ENCODE measurements at places on chromosomes 1 and 21.

DNA sequence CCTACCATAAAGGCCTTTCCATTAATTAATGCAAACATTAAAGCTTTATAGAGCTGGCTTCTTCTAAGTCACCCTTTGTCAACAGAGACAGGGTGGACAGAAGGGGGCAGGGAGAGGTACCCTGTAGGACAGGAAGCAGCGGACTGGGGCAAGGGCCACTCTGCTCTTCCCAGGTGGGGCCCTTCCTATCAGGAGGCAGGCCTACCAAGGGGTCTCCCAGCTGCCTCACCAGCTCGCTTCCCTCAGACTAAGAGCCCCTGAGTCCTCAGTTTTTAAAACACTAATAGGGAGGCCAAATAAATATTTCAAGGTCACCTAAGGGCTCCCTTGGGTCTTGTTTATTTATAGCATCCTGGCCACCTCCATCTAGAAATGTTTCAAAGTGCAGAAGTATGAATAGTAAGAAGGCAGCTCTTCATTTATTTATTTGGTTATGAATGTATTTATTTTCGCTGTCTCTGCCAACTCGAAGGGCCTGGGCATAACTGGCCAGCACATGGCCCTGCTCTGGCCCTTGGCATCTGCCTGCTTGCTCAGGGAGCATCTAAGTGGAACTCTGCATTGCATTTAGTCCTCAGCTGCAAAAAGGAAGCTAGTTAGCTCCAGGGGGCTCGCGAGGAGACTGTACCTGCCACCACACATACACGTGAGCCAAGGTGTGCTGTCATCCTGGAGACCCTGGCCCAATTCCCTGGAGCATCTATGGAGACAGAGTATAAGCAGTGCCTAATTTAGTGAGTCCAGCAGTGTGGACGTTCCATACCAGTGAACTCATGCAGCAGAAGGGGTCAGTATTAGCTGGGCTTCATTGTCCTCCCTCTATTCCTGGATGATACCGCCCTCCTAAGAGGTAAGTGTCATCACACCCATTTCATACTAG is 395.1 kb upstream of the VAMP3 start:
- DNase-seq = no peak

GRCh38 chr1:243751506-243751905 is 98.5 kb downstream of the AKT3 start:
- DNase-seq = no peak

DNA sequence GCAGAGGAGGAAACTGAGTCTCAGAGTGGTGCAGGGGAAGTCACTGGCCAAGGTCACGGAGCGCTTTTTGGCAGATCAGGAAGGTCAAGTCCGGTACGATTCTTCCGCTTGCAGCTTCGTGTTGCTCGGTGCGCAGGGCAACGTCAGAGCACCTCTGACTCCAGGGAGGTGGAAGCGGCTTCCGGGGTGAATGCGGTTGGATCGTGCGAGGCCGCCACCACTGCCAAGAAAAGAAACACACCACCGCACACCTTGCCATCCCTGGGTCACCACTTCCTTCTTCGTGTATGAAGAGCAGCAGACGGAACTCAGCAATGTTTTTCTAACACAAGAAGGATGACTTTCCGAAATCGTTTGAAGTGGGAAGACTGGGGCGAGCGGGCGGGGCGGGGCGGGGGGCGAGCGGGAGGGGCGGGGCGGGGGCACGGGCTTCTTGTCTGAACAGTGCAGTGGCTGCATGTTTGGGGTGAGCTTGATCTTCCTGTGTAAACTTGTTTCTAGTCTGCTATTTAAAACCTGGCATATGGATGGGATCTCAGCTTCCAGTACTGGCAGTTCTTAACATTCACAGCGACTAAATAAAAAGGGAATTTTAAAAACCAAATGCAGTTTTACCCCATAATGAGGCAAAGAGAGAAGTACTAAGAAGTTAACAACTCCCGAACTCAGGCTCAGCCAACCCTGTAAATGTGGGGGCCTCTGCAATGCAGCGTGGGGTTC is 300.0 kb downstream of the RRAGC start:
- DNase-seq = no peak

GRCh38 chr1:29186252-29186651 is 4.6 kb upstream of the SRSF4 start:
- DNase-seq = no peak

GRCh38 chr1:181166377-181167196 is 78.1 kb downstream of the IER5 start:
- DNase-seq = peak; percentile 74

DNA sequence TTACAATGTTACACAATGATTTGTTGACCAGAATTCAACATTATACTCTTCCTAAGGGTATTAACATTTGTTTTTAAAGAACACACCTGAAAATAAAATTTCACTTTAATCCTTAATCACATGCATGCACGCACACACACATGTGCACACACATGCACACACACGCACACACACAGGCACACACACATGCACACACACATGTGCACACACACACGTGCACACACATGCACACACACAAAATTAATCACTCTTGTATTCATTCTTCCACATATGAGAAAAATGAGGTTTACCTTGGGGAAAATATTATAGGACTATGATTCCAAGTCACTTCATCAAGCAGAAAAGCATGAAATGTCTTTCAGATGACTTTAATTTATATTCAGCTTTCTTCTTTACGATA is 331.8 kb upstream of the PLD5 start:
- no peak for DNase-seq

DNA sequence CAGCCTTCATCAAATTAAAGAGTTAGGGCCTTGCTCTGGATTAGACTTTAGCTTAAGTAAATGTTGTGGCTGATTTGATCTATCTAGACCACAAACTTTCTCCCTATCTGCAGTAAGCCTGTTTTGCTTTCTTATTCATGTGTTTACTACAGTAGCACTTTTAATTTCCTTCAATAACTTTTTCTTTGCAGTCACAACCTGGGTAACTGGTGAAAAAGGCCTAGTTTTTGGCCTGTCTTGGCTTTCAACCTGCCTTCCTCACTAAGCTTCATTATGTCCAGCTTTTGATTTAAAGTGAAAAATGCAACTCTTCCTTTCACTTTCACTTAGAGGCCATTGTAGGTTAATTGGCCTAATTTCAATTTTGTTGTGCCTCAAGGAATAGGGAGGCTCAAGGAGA is 12.5 kb upstream of the LPGAT1 start:
- DNase-seq = no peak

DNA sequence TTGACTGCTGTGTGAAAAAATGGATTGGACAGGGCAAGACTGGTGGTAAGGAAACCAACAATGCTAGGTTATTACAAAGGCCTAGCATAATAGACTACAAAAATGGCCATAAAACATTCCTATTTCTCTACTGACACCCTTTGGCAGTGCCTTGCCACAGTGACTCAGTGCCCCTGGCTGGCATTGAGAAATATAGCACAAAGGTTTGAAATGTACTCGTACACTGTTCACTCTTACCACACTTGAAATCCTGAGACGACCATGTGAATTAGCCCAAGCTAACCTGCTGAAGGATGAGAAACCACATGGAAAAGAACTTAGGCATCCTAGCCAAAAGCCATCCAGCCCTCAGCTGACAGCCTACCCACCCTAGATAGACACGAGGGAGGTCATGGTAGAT is 149.8 kb upstream of the PALMD start:
- peak; percentile 24 for DNase-seq

- no peak for DNase-seq
These were observed 76.6 kb upstream of the KIAA0040 start for GRCh38 chr1:175269151-175269550.

- DNase-seq = no peak
These were observed 150.5 kb downstream of the LRIG2 start for GRCh38 chr1:113223546-113223945.

DNA sequence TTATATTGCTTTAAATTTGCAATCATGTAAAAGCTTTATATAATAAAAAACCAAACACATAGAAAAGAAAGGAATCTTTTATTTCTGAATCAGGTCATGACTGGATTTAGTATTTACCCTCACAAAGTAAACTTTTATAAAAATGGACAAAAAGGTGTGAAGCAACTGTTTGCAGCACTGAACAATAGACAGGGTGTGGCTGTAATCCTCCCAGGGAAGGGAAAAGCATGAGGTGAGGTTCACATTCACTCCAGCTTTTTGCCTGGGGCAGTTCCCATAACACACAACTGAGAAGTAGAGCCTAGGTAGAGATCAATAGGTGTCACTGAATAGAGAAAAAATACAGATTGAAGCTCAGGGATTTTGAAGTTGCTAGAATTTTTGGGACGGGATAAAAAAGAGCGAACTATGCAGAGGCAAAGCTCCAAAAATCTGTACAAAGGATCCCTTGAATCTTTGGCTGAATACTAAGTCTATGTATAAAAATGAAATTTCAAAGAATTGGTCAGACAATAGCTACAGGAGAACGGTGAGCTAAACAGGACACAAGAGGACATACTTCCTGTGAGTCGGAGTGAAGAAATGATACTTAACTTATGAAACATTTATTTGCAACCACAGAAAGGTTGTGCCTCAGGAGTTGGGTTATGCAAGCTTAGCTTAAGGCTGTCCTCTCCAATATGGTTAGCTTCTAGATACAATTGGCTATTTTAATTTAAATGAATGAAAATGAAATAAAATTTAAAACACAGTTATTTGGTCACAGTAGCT is 162.0 kb upstream of the ZP4 start:
- peak; percentile 18 for DNase-seq

- DNase-seq = no peak
These were observed 529.6 kb upstream of the ZRANB2 start for GRCh38 chr1:71610476-71610875.

GRCh38 chr1:43858324-43858723 is 75.3 kb upstream of the ARTN start:
- DNase-seq = peak; percentile 100

GRCh38 chr1:23793018-23793781 is 2.3 kb downstream of the LYPLA2 start:
- DNase-seq = peak; percentile 72

DNA sequence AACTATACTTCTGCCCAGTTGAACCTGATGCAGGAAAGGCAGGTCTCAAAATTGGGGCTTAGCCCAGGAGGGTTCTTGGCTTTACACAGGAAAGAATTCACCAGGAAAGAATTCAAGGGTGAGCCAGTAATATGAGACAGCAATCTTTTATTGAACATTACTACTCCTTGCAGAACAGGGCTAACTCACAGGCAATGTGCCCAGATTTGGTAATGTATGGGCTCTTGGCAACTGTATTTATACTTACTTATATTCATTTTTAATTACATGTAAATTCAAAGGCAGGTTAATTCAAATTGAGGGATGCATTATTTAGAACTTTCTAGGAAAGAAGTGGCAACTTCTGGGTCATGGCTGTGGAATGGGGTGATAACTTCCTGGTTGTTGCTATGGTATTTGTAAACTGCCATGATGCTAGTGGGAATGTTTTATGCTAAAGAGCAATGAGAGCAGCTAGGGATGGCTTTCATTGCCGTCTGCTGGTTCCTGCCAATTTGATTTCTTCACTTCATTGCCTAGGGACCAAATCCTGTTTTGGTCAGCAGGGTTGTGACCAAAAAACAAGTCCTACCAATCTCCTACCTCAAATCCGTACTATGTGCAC is 107.5 kb downstream of the CHRM3 start:
- DNase-seq = no peak

DNA sequence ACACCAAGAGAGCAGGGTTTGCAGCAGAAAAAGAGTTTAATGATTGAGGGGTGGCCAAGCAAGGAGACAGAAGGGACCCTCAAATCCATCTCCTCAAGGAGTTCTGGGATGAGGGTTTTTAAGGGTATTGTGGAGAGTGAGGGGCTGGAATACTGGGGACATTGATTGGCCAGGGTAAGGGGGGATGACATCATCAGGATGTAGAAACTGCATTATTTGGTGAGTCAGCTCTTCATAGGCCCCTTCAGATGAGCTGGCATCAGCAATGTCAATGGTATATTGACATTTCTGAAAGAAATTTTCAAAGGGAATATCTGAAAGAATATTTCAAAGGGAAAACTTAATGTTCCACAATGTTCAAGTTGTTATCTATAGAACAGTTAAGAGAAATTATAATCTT is 168.1 kb upstream of the SNX7 start:
- DNase-seq = no peak

DNA sequence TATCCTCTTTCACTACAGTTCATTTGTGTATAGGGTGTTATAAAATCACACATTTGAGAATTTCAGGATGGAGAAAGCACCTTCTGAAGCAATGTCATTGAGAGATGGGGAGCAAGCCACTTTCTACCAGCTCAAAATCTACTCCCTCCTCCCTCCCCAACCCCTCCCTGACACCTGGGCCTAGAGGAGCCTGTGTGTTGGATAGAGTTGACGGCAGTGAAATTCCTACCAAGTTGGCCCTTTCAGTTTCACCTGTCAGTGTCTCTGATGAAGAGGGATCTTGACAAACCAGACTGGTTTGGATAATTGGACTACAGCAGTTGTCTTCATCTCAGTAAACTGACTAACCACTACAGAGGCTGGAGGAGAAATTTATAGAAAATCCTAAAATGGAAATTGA is 125.0 kb upstream of the HOOK1 start:
- no peak for DNase-seq

- peak; percentile 71 for DNase-seq
These were observed 22.0 kb downstream of the TSPAN2 start for GRCh38 chr1:115067161-115067859.

DNA sequence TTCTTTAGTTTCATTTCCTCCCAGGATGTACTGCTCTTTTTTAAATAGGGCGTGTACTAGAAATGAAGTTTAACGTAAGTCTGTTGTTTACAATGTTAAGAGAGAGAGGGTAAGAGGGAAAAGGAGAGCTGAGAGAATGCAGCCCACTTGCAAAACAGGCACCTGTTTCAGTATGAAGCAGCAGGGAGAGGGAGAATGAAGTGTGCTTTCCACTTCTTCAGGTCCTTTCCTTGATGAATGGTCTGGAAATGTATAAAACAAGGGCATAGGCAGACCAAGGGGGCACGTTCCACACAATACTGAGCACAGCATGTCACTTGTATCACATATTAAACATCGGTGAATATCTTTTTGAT is 2.0 kb downstream of the KCNA3 start:
- DNase-seq = no peak

- DNase-seq = no peak
These were observed 326 bp downstream of the BRWD1 start for GRCh38 chr21:39313042-39313570.

GRCh38 chr1:205767248-205767647 is 8.0 kb downstream of the RAB29 start:
- no peak for DNase-seq

GRCh38 chr1:102191723-102192122 is 195.0 kb upstream of the OLFM3 start:
- peak; percentile 5 for DNase-seq

DNA sequence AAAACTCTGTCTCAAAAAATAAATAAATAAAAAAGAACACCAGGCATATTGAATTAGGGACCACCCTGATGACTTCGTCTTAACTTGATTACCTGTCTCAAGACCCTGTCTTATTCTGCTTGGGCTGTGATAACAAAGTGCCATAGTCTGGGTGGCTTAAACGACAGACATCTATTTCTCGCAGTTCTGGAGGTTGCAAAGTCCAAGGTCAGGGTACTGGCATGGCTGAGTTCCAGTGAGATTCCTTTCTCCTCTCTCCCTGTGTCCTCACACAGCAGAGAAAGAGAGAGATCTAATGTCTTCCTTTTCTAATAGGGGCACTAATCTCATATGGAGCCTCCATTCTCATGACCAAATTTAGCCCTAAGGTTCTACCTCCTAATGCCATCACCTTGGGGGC is 145.6 kb downstream of the HUNK start:
- no peak for DNase-seq
